ENCODE measurements at places on chromosomes 6 and 20. TPM values are rescaled to one million over a fixed set of nuclear protein-coding genes. Genes with fewer than 3 reads are reported as not detected.

Gene SAMD5
- 0.39 TPM for total RNA-seq

Gene RUNX2
- total RNA-seq: 1.6 TPM

Gene OOEP
- total RNA-seq: not detected

- no peak for DNase-seq
These were observed 10.3 kb upstream of the VAPB start for GRCh38 chr20:58378704-58379103.

GRCh38 chr20:13212750-13213149, 8.3 kb upstream of the ISM1 start:
- no peak for DNase-seq

DNA sequence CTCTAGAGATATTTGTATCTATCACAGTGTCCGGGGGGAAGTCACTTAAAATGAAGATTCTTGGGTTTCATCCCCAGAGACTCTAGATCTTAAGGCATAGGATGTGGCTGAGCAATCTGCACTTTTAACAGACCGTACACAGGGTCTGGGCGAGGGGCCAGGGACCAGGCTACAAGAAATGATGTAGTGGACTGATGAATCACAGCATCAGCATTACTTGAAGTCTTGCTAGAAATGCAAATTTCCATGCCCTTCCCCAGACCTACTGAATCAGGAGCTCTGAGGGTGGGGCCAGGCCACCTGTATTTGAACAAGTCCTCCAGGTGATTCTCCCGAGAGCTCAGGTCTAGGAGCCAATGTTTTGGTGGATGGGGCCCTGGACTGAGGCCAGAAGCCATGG, 168.4 kb downstream of the DOK5 start:
- no peak for DNase-seq

- no peak for DNase-seq
These were observed 87.7 kb downstream of the TRMT6 start for GRCh38 chr20:5862703-5863039.

- DNase-seq: no peak
These were observed 16.5 kb downstream of the KPNA5 start for GRCh38 chr6:116697480-116697879.

DNA sequence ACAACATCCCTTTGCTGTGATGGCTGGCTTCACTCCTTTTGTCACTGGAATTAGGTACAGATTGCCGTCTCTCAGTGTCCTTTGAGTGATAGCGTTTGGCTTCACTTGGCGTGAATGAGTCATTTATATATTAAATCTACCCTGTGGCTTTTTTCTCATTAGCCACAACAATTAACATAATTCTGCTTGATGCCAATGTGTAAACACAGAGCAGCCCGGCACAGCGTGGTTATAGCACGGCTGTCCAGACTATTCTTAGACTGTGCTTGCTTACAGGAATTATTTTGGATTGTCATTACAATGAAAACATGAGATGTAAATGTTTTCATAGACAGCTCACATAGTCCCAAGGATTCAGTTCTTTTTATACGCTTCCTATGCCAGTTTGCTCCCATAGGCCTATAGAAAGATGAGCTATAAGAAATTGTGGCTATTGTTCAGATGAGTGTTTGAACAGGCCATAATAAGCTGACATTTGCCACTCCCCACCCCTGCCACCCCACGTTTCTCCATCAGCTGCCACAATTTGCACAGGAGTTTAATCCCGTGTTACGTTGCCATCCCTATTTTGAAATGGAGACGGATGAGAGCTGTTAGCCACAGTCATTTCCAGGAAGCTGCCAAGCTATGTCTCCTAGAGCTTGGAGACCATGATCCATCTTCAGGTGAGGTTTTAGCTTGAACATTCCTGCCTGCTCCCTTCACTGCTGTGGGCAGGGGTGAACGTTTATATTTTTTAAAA, 65.9 kb downstream of the PPP1R14C start:
- DNase-seq: no peak

GRCh38 chr6:106134906-106135634, 48.9 kb downstream of the PRDM1 start:
- no peak for DNase-seq

DNA sequence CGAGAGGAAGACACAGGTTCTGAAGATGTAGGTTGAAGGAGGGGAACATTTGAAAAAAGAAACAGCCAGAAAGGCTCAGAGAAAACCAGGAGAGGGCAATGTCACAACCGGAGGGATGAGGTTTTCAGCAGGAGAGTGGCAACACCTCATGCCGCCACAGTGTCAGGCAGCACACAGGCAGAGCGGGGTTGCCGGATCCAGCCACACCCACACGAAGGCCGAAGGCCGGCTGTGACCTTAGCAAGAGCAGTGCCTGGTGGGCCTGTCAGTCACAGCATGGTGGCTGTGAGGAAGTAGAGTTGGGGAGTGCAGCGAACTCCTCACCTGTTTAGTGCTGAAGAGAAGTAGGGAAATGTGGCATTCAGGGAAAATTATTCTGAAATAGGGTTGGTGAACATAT, 14.0 kb downstream of the HDDC2 start:
- no peak for DNase-seq

DNA sequence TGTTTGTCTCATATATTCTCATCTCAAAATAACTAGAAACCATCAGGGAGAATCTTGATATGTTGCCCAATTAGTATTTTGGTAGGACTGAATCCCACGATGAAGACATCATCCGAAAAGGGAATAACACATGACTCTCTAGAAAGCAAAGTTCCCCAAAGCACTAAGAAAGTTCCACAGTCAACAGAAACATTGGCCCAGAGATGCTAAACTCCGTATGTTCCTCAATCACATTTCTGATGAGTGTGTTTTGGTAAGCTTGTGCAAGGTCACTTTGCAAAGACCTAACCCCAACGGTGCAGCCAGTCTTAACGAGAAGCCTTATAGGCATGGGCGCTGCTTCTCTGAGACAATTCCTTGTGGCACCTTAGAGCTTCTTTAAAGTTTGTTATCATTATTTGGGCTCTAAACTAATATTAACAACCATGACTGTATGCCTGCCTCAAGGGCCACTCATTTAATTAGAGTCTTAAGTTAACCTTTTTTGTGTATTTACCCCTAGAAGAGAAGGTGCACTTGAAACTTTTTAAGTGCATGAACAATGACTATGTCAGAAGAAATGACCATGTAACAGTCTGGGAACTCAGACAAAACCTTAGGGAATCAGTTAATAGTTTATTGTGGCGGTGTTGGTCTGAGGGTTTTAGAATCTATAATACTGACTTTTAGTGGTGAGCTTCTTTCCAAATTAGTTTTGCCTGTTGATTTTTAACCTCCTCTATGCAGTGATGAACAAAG, 202.0 kb upstream of the RAB32 start:
- DNase-seq: no peak

GRCh38 chr20:14726591-14726990, 389.2 kb upstream of the FLRT3 start:
- DNase-seq: no peak

Measured in mesenteric fat pad (tissue), 1 donor.